ENCODE measurements at places on chromosomes 3 and 15.

DNA sequence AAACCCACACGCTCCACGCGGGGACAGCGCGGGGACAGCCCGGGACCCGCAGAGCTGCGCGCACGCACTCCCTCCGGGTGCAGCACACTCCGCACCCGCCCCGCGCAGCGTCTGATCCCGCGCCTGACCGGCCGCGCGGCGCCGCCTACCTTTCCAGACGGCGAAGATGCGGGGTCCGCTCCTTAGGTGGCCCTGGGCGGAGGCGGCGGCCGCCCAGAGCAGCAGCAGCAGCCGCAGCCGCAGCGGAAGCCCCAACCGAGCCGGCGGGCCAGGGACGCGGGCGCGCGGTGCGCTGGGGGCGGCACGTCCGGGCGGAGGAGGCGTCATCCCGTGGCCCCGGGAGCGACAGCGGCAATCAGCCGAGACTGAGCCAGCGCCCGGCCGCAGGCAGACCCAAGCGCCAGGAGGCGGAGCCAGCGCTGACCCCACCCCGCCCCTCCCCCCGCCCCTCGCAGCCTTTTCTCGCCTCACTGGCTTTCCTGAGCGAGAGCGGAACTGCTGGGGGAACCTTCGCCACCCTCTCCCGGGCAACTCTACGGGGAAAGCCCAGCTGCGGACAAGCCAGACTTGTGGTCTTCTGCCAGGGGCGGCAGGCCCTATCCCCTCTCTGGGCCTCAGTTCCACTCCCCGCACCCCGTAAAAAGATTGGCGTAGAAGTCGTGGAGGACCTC, at the start of gene SEMA7A:
Gene SEMA7A (minus strand): TSS at position 367 of the 671 bp plus-strand sequence. CDS start 40 bp downstream, at position 327.
- DNase-seq: no peak

GRCh38 chr3:30583973-30584372, 22.4 kb upstream of the TGFBR2 start:
- DNase-seq: no peak

DNA sequence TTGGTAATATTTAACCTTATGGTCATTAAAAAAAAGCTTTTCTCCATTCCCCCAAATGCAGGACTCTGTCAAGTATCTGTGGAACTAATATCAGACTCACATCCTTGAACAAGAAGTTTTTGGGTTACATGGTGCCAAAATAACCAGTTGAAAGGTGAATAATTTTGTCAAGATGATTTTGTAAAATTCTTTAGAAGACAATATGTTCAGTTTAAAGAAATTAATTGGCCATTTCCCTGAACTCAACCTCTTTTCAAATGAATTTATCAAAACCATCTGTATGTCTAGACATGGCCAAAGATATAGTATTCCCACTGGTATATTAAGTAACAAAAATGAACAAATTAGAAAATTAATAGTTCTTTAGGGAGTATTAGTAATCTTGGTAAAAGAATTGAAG, 280.5 kb downstream of the MBNL1 start:
- no peak for DNase-seq

DNA sequence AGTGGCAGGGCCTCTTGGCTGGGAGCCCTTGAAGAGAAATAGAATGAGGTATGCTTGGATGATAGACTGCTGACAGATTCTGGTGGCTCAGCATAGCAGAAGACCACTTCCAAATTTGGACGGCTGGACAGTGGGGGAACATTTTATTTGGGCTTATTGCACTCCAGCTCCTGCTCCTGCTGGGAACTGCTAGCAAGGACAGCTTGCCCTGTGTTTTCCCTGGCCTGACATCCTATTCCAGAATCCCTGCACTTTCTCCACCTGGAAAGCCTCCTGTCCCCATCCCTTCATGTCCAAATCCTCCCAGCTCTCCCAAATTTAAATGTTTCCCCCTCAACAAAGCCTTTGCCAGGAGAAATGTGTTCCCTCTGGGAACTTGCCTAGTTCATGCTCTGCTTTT, 9.8 kb upstream of the COLQ start:
- no peak for DNase-seq

- no peak for DNase-seq
Observed at GRCh38 chr3:39133822-39134221, 19.6 kb downstream of the CSRNP1 start.

- DNase-seq: no peak
Observed at GRCh38 chr15:85821545-85821944, 26.8 kb upstream of the KLHL25 start.

GRCh38 chr3:182786564-182787196, 6.6 kb upstream of the ATP11B start:
- no peak for DNase-seq
